ENCODE measurements at places on chromosomes 7 and 10.

GRCh38 chr7:112182749-112183148 lies 23.4 kb downstream of the DOCK4 start:
- DNase-seq: no peak

GRCh38 chr10:43105102-43105955 lies 28.5 kb downstream of the RET start:
- peak; percentile 90 for DNase-seq

DNA sequence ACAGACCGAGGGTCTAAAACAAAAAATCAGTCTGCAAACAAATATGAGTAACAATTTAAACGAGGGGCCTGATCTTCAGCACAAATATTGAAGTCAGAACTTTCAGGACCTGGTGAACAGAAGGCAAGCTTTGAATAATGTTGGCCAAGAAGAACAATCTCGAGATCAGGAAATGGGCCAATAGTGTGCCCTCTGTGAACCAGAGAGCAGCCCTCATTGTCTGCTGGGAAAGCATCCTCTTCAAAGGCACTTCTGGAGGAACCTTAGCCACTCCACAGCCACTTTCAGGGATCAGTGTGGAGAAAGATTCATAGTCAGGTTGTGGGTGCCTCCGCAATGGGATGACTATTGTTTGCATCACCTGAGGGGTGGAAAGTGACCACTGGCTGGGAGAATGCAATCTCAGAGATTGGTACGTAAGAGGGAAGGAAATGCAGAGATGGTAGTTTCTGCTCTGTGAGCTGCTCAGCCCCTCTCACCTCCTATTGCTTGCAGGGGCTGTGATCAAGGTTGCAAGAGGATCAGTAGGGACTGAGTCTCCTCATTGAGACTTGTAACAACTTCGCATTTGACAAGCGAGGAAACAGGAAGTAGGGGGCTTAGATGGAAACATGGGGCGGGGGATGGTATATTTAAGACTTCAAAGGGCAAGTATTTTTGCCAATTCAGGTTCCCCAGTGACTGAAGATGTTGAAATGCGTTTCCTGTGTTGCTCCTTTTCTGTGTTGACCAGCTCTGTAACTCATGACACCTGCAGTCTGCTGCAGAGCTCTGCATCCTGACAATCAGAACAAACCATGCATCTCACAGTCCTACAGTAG lies 28.4 kb upstream of the IFRD1 start:
- DNase-seq: no peak

DNA sequence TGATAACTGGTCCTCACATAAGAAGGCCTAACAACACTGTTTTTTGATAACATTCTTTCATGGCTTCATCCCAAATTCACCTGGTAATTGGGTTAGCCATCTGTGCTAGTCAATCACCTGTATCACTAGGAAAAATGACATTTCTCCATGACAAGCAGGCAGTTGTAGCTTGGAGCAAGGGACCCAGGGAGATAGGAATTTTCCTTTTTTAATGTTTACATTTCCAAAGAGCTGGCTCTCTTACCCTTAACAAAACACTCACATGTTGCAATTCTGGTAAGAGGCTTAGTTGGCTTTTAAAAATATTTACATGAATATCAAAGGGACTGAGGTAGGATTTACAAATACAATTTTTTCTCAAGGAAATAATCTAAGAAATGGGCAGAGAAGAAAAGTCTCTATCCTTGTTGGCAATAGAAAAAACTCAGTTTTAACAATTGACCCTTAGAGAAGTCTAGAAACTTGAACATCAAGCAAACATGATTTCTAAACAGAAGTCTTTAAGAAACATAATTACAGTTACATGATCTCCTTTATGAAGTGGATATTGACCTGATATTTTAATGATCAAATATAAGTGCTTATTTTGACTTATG lies 16.1 kb upstream of the AKR1C1 start:
- peak; percentile 25 for DNase-seq

GRCh38 chr7:5514440-5515035 lies 90.9 kb upstream of the TNRC18 start:
- no peak for DNase-seq

DNA sequence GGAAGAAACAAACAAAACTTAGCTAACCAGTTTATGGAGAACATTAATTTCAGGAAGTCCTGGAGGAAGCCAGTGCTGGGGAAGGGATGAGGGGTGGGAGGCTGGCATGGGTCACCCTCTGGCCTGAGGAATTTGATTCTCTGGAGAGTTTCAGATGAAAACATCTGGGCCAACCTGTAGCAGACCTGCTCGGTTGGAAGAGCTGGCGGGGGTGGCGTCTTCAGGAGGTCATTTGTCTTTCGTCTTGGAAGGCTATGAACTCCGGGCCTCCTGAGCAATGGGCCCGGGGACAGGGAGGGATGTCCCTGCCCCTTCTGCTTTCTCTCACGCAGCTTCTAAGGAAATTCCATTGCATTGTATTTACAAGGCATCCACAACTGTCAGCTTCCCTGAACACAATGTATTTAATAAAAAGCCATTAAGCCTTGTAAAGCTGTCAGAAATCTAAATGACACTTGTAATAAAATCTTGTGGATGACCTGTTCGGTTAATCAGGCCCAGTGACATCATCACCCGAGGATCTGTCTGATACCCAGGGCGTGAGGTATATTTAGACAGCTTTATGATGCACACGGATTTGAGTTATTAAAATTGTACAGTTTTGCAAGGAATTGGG lies 250.5 kb downstream of the RAB11FIP2 start:
- DNase-seq: no peak

DNA sequence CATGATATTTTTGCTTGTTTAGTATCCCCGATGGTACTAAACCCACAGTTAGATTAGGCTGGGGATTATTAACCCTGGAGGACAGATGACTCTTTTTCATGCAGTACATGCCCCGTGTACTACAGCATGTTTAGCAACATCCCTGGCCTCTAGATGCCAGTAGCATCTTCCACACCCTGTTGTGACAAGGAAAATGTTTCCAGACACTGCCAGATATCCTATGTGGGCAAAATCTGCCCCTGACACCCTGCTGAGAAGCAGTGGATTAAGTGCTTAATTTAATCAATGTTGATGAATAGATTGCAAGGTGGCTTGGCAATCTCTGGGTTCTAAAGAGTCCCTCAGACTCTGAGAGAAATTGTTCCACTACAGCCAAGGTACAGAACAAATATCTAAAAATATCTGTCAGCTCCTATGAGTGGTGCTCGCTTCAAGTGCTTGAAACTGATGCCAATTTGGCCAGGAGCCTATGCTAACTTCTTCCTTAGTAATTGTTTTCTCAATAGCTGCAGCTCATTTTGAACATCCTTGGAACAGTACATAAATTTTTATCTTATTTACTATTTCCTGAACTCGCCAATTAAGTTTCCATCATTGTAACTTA lies 247.0 kb downstream of the SORCS1 start:
- no peak for DNase-seq

GRCh38 chr7:93838966-93839365 lies 51.6 kb downstream of the TFPI2 start:
- peak; percentile 28 for DNase-seq

- DNase-seq: no peak
These were observed 40.1 kb upstream of the ITGB8 start for GRCh38 chr7:20290505-20291111.

GRCh38 chr7:114444196-114444595 lies 29.6 kb downstream of the FOXP2 start:
- no peak for DNase-seq

GRCh38 chr10:44747593-44748172 lies 163.5 kb upstream of the TMEM72 start:
- DNase-seq: no peak

- DNase-seq: no peak
These were observed 2.4 kb downstream of the CHST12 start for GRCh38 chr7:2405601-2406345.

DNA sequence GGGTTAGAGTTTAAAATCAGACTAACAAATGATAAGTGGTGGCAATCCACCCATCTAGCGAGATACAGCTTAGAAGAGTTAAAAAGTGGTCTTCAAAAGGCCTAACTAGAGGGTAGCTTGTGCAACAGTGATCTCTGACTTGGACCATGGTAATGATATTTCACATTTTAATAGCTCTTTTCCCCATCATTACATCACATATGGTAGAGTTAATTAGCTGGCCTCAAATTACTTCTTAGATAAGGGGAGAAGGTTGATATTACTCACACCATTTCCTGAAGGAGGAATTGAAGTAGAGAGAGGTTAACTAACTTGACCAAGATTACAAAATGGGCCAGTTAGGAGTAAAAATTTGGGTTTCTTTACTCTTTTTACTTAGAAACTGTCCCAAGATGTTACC lies 223.6 kb downstream of the PHTF2 start:
- DNase-seq: no peak

DNA sequence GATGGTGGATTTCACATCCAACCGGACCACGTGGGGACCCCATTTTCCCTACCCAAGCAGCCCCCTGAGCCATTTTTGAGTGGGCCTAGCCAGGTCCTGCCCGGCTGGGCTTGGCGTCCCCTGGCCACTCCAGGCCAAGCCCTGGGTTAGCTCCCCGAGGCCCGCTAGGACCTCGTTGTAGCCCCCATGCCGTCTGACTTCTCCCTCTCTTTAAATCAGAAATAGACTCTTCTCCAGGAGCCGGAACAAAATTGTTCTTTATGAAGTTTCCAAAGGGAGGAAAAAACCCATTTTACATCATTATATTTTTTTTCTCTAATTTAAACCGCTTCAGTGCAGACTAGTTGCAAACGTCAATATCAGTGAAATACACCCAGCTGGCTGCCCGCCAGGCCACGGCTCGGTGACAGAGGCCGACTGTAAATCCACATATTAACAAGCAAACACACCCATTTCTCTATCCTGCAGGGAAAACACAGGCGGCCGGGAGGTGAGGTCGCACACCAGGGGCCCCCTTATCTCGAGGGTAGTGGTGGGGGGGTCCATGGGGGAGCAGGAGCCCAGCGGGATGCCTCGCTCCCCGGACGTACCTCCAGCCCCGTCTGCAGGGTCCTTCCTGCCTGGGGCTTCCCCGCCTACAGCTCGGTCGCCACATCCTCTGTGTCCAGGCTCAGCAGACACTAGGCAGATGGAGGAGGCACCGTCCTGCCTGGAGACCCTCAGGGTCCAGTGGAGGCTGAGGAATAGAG lies 72.7 kb downstream of the ELFN1 start:
- DNase-seq: peak; percentile 63

GRCh38 chr7:1284743-1285458 lies 52.2 kb downstream of the UNCX start:
- DNase-seq: no peak

- no peak for DNase-seq
These were observed 253.5 kb downstream of the NSUN6 start for GRCh38 chr10:18397906-18398305.

DNA sequence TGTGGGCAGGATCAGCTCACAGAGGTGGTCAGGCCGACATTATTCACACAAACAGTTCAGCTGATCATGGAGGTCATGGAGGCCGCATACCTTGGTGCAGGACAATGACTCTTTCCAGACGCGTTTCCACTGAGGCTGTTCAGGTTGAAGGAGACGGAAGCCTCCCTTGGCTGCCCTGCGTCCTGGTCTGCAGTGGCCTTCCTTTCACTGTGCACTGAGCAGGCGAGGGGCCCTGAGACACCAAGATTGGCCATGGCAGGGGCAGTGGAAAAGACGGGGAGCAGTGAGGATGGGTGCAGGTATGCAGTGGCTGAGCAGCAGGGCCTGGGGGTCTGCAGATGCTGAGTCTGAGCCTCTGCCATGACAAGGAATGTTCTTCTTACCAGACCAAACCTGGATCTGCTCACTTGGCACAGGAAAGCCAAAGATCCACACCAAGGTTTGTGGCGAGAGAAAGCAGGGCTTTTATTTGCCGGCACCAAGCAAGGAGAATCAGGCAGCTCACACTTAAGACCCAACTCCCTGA lies 263.3 kb downstream of the GLRX3 start:
- DNase-seq: no peak

- peak; percentile 87 for DNase-seq
These were observed 72.2 kb downstream of the MCU start for GRCh38 chr10:72764151-72764550.

DNA sequence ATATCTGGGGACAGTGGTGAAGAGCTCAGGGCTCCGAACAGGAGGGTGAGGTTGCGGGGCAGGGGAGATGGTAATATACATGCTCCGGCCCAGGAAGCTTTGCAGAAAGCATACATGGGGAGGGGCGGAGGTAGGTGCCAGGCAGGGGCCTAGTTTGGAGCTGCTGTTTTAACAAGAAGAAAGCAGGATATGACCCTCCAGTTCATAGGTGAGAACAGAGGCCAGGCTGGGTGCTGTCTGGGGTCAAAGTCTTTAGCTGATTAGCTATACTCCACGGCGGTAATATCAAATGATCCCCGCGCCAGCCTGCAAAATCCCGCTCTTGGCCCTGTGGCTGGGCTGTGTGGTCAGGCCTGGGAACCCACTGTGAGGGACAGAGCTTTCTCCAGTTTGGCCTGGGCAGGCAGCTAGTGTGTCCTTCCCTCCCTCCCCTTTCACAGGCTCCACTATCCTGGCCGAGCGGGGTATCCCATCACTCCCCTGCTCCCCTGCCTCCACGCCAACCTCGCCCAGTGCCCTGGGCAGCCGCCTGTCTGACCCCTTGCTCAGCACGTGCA lies 95.6 kb downstream of the NEURL1 start:
- DNase-seq: no peak

DNA sequence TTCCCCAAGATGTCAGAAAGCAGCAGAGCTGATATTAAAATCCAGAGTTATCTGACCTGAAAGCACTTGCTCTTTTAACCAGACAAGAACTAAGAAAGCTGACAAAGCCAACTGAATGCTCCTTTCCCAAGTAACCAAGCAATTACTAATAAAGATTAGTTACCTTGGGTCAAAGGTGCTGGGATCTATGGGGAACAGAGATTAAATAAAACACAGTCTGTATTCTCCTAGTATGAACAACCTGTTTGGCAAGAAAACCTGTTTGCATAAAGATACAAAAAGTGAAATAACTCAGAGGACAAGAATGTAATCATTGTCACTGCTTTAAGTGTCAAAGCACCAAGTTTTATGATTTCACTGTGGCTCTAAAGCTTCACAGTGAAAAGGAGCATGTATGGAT lies 35.7 kb downstream of the ITPRID1 start:
- DNase-seq: no peak

GRCh38 chr7:107506674-107507339 lies 37.0 kb downstream of the GPR22 start:
- peak; percentile 8 for DNase-seq

GRCh38 chr7:70744492-70744891 lies 387.5 kb upstream of the GALNT17 start:
- DNase-seq: no peak

DNA sequence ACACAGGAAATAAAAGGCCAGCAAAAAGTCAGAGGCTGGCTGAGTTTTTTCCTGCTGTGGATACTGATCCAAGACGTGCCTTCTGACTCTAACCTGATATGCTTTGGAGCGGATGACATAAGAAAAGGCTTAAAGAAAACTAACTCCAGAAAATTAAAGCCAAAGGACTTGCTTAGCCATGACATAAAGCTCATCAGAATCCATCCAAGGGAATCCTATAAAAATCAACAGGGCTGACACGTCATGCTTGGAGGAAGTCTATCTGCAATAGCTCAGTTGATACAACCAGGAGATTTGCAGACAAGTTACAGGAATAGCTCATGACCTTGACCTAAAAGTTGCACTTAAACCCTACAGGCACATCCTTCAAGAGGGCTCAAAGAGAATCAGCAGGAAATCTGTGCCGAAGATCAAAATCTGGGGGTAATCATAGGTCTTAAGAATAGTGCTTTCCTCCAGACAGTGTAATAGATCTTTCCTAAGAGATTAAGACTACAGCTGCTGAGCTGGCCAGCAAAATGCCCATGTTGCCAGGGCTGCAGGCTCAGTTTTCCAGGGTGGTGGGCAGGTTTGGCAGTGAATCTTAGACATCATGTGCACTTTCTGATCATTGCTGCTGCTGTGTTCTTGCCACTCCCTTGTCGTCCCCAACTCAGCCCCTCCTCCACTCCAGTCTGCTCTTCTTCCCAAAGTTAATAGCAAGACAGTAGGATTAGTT lies 111.5 kb upstream of the SVIL start:
- DNase-seq: no peak

- no peak for DNase-seq
These were observed 51.7 kb upstream of the NCF1 start for GRCh38 chr7:74722153-74722552.
